Testis (tissue), 5 donors: ENCODE measurements at places on chromosomes 13 and 19.
A peak's percentile ranks its signal among the peaks of the same experiment; 100 is the strongest.

GRCh38 chr19:37886571-37886970 is 19.8 kb downstream of the WDR87 start:
- H3K27ac ChIP-seq, result no peak overlapping the region
- no peak for DNase-seq
- H3K4me1 ChIP-seq, result no peaks in the 10 kb centered on the region
- no peak overlapping the region for H3K4me3 ChIP-seq
- H3K27me3 ChIP-seq, result no peaks in the 10 kb centered on the region

DNA sequence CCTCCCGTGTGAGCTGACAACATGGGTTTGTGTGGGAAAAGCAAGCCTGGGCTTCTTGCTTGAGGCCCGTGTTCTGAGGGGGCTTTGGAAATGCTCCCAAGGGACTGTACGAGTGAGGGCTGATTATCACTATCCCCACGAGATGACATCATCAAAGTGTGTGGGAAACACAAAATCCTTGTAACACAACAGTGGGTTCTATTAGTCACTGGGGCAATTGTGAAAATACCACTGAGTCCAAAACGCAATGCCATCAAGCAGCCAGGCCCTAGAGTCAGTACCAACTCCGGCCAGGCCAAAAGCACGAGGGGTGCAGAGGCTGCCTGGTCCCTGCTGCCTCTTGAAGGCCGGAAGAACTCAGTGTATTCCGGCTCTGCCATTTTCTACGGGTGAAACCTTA is 29.6 kb downstream of the CAPS start:
- no peaks in the 10 kb centered on the region for H3K36me3 ChIP-seq
- H3K4me3 ChIP-seq, result no peak overlapping the region
- H3K27me3 ChIP-seq, result no peaks in the 10 kb centered on the region
- no peak overlapping the region for H3K27ac ChIP-seq

DNA sequence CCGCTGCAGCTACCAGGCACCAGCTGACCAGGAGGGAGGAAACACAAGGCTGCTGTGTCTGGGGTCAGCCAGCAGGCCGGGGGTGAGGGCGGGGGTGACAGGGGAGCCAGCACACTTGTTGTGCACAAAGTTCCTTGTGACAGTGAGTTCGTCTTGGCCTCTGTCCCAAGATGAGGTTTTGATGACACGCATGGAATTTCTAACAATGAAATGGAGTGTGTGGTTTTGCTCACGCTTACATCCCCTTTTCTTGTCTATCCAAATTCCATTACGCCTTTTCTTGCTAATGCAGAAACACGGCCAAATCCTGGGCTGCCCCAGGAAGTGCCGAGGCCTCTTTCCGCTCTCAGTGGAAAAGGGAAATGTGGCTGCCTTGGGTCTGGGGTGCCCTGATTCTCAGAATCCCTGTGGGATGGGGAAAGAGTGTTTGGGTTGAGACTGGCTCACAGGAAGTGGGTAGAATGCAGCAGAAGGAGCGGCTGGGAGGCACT is 73.8 kb downstream of the GADD45B start:
- H3K27ac ChIP-seq, result peak overlapping the region; percentile 41
- no peaks in the 10 kb centered on the region for H3K27me3 ChIP-seq
- no peak overlapping the region for H3K4me3 ChIP-seq
- no peaks in the 10 kb centered on the region for H3K36me3 ChIP-seq
- DNase-seq, result peak; percentile 54

DNA sequence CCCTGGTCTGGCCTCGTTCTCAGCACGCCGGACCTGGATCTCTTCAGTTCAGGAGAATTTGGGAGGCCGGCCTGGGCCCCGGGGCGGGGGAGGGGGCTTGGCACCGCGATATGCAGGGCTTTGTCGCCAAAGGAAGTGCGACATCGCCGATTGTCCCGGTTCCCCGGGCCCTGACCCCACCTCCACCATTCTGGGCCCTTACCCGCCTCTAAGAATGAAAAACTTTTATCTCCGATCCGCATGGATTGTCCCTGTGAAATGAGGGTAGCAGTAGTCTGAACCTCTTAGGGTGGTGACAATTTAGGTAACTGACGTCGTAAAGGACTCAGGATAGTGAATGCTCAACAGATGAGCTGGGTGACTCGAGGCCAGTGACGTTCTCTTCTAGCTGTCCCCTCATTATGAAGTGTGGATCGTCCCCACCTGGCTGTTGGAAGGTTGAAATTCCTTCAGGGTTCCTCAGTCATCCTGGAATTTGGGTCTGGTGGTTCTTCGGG is 650 bp downstream of the DDA1 start:
- H3K4me3 ChIP-seq, result peak overlapping the region; percentile 79
- H3K27me3 ChIP-seq, result no peaks in the 10 kb centered on the region
- peaks cover 29% of the 10 kb centered on the region for H3K4me1 ChIP-seq
- H3K36me3 ChIP-seq, result no peaks in the 10 kb centered on the region
- no peak for DNase-seq
- H3K27ac ChIP-seq, result peak overlapping the region; percentile 74

GRCh38 chr13:26991508-26992181 is 180.0 kb downstream of the USP12 start:
- H3K27me3 ChIP-seq, result no peaks in the 10 kb centered on the region
- no peak overlapping the region for H3K27ac ChIP-seq
- no peak overlapping the region for H3K4me3 ChIP-seq
- H3K4me1 ChIP-seq, result peaks cover 16% of the 10 kb centered on the region

GRCh38 chr19:41699968-41700323 is 8.5 kb upstream of the CEACAM5 start:
- H3K36me3 ChIP-seq, result no peaks in the 10 kb centered on the region
- no peaks in the 10 kb centered on the region for H3K4me1 ChIP-seq
- no peak for DNase-seq

GRCh38 chr13:34767778-34768177 is 174.3 kb upstream of the NBEA start:
- no peaks in the 10 kb centered on the region for H3K36me3 ChIP-seq
- DNase-seq, result no peak
- no peaks in the 10 kb centered on the region for H3K4me1 ChIP-seq
- no peak overlapping the region for H3K4me3 ChIP-seq
- H3K27ac ChIP-seq, result no peak overlapping the region

- H3K27ac ChIP-seq, result no peak overlapping the region
- H3K27me3 ChIP-seq, result no peaks in the 10 kb centered on the region
- no peak for DNase-seq
- no peaks in the 10 kb centered on the region for H3K4me1 ChIP-seq
Observed at GRCh38 chr19:1189419-1189818, 15.4 kb upstream of the SBNO2 start.

GRCh38 chr19:507286-508203 is at the start of gene TPGS1:
Gene TPGS1 (plus strand): TSS chr19:507497. CDS start chr19:507507, 10 bp downstream.
- DNase-seq, result peak; percentile 89
- peak within 1 kb of the TSS; percentile 89 for H3K27ac ChIP-seq
- H3K4me3 ChIP-seq, result peak within 1 kb of the TSS; percentile 96
- no peaks in the 10 kb centered on the region for H3K27me3 ChIP-seq

DNA sequence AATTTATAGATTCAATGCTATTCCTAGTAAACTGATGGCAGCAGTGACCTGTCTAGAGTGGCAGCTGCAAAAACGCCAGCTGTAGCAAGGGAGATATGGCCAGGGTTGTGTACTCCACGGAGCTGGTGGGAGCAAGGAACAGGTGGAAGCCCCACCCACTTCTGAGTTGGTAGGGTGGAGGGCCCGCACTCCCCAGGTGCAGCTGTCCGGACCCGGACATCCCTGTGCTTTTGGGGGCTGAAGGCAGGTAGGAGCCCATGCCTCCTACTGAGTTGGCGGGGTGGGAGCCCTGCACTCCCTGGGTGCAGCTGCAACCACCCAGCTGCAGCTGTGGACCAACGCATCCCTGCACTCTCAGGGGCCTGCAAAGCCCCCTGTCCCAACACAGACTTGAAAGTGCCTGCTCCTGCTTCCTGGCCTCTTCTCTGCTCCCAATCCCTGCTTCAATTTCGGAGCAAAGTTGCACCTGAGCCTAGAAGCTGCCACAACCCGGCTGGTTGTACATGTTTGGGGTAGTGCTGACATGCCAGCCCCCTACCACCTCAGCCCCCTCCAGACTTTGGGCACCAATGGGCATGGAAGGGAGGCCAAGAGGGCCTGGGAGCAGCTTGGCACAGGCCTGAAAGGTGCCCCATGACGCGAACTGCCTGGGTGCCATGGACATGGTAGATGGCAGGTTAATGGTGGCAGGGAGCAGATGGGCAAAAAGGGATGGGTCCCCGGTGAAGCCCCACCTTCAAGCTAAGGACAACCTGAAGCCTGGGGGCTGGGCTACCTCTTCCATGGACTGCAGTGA is 19.8 kb downstream of the UGGT2 start:
- no peaks in the 10 kb centered on the region for H3K4me1 ChIP-seq
- no peak overlapping the region for H3K27ac ChIP-seq
- no peak for DNase-seq
- H3K27me3 ChIP-seq, result no peaks in the 10 kb centered on the region
- no peak overlapping the region for H3K4me3 ChIP-seq

DNA sequence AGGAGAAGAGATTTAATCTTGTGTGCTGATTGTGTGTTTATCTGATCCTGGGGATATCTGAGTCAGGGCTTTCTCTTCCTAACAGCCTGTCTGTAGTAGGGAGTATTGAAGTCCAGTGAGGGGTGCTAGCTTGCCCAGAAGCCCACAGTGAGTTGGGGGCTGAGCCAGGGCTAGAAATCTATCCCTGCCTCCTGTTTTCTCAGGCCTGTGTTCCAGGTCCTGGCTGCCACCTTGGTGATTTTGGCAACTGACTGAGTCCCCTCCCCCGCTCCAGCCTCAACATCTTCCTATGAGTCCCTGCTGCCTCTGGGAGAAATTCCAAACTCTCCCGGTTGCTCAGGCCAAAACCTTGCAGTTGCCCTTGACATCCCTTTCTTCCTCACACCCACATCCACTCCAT is 7.7 kb upstream of the NOVA2 start:
- no peaks in the 10 kb centered on the region for H3K4me1 ChIP-seq
- H3K27ac ChIP-seq, result no peak overlapping the region
- no peaks in the 10 kb centered on the region for H3K36me3 ChIP-seq
- no peak for DNase-seq
- H3K4me3 ChIP-seq, result no peak overlapping the region

DNA sequence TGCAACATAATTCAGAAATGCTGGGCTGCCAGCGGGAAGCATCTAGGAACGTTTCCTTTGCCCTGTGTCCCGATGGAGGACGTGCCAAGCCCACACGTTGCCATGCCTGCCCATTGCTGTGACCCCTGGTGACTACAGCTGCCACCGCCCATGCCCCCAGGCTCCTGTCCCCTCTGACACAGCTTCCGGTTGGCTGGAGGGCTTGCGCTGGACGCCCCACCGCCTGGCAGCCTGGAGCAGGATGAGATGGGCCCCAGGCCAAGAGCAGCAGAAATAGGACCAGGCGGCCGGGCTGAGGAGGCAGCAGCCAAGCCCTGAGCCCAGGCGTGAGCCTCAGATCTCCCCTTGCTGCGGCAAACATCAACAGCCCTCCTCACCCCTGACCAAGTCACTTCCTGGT is 125.9 kb downstream of the COL4A2 start:
- no peak for DNase-seq
- no peak overlapping the region for H3K4me3 ChIP-seq
- no peak overlapping the region for H3K27ac ChIP-seq
- no peaks in the 10 kb centered on the region for H3K4me1 ChIP-seq
- no peaks in the 10 kb centered on the region for H3K36me3 ChIP-seq
- H3K27me3 ChIP-seq, result no peaks in the 10 kb centered on the region

- no peak overlapping the region for H3K4me3 ChIP-seq
- no peak overlapping the region for H3K27ac ChIP-seq
- H3K27me3 ChIP-seq, result no peaks in the 10 kb centered on the region
- H3K36me3 ChIP-seq, result no peaks in the 10 kb centered on the region
- DNase-seq, result no peak
Observed at GRCh38 chr19:29259153-29259552, 46.2 kb upstream of the UQCRFS1 start.

- H3K36me3 ChIP-seq, result no peaks in the 10 kb centered on the region
- DNase-seq, result peak; percentile 17
Observed at GRCh38 chr13:27341616-27342015, 71.0 kb downstream of the RASL11A start.

DNA sequence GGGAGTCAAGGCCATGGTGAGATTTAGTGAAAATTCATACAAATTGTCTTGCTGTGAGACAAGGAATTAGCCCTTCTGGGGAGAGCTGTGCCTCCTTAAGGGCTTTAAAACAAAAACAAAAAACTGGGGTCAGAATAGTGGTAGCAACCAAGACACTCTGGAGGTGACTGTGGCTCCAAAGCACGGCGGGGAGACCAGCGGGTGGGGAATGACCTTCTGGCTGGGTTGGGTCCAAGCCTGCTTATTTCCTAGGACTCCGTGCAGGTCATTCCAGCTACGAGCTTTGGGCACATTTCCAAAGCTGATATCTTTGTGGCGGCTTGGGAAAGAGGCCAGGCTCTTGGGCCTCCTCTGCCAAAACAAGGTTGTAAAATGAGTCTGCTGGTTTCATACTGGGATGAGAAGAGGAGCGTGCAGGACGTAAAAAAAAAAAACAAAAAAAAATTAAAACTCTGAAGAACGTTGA is 348.3 kb downstream of the UQCRFS1 start:
- H3K27me3 ChIP-seq, result no peaks in the 10 kb centered on the region
- peaks cover 3% of the 10 kb centered on the region for H3K4me1 ChIP-seq
- H3K27ac ChIP-seq, result no peak overlapping the region
- no peaks in the 10 kb centered on the region for H3K36me3 ChIP-seq

DNA sequence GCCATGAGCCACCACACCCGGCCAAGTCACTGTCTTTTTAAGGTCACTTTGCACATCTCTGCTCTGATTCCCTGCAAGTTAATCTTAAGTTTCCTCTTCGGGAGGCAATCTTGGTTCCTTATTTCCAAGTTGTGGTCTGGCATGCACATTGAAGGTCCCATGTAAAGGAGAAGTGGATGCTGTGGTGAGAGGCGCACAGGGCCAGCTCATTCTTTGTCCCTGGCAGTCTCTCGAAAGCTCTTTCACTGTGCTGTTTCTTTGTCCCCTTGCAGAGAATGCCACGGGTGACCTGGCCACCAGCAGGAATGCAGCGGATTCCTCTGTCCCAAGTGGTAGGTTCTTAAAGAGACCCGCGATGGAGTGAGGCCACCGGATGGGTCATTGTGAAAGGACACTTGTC is 16.4 kb upstream of the C19orf33 start:
- no peak overlapping the region for H3K4me3 ChIP-seq
- H3K36me3 ChIP-seq, result no peaks in the 10 kb centered on the region
- H3K27ac ChIP-seq, result no peak overlapping the region
- H3K4me1 ChIP-seq, result no peaks in the 10 kb centered on the region
- H3K27me3 ChIP-seq, result no peaks in the 10 kb centered on the region
- no peak for DNase-seq

DNA sequence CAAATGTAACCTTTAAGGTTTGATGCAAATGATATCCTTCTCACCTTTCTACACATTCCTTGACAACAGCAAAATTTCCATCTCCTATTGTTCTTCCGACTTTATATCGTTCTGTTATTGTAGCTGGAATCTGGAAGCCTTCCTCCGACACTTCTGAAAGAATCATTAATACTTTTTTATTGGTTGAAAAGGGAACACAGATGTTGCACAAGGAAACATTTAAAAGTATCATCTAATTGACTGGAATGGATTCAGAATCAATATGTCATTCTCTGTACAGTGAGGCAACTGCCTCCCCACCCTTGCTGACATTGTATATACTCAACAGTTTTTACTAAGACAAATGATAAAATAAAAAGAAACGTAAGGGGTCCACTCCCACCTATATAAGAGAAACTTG is 295.2 kb downstream of the DCLK1 start:
- H3K27me3 ChIP-seq, result no peaks in the 10 kb centered on the region
- H3K4me3 ChIP-seq, result no peak overlapping the region
- H3K4me1 ChIP-seq, result peaks cover 11% of the 10 kb centered on the region
- H3K27ac ChIP-seq, result no peak overlapping the region

GRCh38 chr13:98521461-98522247 is 55.3 kb downstream of the STK24 start:
- peaks cover 50% of the 10 kb centered on the region for H3K4me1 ChIP-seq
- no peaks in the 10 kb centered on the region for H3K27me3 ChIP-seq
- no peaks in the 10 kb centered on the region for H3K36me3 ChIP-seq
- DNase-seq, result peak; percentile 63

GRCh38 chr13:110291286-110291685 is 15.7 kb downstream of the COL4A1 start:
- H3K4me1 ChIP-seq, result peaks cover 17% of the 10 kb centered on the region
- H3K4me3 ChIP-seq, result no peak overlapping the region
- no peaks in the 10 kb centered on the region for H3K27me3 ChIP-seq
- H3K36me3 ChIP-seq, result no peaks in the 10 kb centered on the region
- H3K27ac ChIP-seq, result no peak overlapping the region
- DNase-seq, result no peak
